ENCODE measurements at places on chromosomes 4 and X.

DNA sequence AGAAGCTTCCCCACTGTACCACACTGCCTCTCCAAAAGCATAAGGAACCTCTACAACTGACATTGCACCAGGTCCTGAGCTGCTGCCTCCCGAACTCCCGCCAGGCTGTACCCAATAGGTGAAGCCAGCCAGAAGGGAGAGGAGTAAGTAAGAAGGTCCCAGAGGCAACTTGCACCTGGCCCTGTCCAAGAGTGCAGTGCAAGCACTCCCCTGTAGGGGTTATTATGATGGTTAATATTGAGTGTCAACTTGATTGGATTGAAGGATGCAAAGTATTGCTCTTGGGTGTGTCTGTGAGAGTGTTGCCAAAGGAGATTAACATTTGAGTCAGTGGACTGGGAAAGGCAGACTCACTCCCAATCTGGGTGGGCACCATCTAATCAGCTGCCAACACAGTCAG is 879.3 kb upstream of the SLIT2 start:
- no peak for DNase-seq

GRCh38 chr4:172953896-172954568 is 214.6 kb upstream of the GALNT7 start:
- DNase-seq: no peak

- DNase-seq: no peak
These were observed 62.7 kb downstream of the KDM6A start for GRCh38 chrX:44935640-44936039.

GRCh38 chrX:148695255-148695654 is 194.8 kb downstream of the AFF2 start:
- DNase-seq: no peak

GRCh38 chr4:38192516-38192915 is 232.3 kb downstream of the PTTG2 start:
- no peak for DNase-seq
